ENCODE measurements at places on chromosomes 1 and 21.

DNA sequence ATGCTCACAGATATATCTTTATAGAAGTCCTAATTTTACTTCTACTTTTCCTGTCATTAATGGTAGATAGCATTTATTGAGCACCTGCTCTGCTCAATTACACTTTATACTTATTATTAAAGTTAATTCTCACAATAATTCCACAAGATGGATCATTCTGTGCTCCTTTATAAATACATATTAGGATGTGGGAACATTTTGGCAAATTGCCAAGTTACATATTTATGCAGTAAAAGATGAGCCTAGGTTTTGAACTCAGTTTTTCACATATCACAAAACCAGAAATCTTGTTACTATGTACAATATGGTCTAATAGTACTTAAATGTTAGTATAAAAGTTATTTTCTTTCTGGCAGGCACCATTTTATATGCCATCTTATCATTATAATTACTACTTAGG, 895.0 kb upstream of the B3GALT2 start:
- no peak for DNase-seq

DNA sequence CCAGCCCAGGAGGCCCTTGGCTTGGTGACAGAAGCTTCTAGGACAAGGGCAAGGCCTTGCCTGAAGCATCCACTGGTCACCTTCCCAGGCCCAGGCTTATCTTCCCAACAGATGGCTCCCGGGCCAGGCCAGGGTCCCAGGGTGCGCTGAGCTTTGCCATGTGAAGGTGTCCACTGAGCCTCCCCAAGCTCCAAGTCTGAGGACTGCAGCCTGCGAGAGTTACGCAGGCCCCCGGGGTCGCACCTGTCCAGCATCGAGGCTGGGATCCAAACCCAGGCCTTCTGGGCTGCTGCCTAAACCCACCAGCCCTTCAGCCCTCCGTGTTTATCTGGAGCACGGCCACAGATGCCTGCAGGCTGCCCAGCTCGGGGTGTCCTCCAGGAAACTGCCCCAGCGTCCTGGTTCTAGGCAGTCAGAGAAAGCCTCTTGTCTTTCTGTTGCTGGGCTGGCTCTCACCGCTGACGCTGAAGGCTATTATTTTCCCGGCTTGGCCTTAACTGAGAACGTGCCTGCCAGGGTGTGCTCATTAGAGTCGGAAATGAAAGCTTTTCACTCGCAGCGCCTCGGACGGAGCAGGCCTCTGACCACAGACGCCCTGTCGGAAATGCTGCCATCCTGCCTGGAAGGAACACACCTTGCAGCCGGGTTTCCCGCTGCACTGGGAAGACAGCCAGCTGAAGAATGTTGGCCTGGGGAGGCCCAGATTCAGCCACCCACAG, 71.4 kb downstream of the MEGF6 start:
- DNase-seq, result no peak

DNA sequence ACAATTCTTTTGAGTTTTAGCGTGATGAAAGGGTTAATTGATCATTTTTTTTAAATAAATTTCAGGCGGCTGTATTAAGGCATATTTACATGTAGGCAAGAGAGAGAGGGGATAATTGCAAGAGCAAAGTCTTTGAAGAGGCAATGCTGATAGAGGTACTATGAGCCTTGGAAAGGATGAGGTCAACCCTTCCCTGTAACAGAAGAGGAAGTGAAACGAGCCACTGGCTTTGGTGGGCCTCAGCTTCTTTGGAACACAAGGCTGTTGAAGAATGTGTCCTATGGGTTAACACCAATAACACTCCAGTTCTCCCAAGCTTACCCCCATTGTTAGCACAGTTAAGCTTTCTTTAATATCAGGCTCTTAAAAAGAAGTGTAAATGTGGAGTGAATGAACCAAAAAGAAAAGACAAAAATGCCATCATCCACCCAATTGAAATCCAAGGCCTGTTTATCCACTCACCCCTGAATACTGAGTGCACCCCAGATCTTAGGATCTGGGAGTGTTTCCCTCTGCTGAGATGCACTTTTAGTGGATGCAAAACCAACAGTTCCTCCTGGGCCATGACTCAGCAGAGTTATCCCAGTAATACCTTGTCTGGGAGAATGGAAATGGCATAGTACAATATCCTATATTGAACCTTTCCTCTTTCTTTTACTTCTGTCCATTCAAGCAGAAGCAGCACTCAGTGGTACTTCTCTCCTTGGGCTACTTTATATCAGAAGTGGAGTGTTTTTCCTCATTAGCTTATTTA, 216.4 kb downstream of the SLC44A5 start:
- no peak for DNase-seq

DNA sequence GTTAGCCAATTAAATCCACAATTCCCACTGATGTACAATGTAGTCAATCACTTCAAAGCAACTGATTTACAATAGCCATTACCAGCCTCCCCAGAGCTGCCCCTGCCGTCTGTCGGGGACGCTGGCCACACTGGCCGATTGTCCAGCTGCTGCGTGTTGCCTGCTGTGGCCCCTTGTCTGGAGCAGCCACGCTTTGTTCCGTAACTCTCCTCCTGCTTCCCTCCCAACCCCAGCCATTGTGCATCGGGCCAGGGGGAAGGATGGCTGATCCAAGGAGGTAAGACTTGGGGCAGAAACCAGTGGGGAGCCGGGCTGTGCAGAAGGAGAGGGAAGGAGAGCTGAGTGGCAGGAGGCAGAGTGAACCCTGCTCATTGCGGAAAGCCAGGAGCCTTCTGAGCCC, 83.6 kb upstream of the LYST start:
- DNase-seq, result no peak

DNA sequence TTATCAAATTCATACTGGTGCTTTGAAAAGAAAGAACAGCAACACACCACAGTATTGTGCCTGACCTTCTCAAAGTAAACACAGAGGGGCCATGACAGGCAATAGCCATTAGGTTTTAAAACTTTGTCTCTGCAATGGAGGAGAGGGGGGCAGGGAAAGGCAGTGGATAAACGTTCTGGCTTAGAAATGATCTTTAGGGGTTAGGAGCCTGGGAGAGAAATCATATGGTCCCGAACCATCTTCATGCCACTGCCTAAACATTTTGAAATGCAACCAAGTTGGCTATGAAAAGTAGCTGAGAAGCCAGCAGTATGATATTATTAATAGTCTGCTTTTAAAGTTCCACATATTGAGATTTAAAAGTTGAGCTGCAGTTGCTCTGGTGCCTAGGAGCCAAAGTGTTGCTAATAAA, 39.8 kb downstream of the PLPP3 start:
- no peak for DNase-seq

DNA sequence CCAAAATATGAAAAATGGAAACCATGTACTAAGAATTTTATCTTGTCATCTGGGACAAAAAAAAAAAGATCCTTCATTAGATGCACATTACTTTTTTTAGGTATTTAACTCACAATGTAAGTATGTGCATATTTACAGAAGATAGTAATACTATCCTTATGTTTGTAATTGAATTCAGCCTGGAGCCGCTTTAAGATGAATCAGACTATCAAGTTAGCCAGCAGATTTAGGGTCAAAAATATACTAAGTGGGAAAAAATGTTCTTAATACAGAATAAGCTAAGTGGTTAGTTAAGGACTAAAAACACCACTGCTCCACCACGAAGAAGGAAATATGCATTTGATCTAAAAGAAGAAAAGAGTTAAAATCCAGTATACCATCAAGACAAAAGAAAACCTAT, 49.1 kb downstream of the DSCAM start:
- DNase-seq, result no peak

GRCh38 chr1:1217621-1218523, 3.9 kb upstream of the TNFRSF4 start:
- no peak for DNase-seq

- no peak for DNase-seq
Observed at GRCh38 chr1:25432749-25433388, 2.2 kb downstream of the MACO1 start.

DNA sequence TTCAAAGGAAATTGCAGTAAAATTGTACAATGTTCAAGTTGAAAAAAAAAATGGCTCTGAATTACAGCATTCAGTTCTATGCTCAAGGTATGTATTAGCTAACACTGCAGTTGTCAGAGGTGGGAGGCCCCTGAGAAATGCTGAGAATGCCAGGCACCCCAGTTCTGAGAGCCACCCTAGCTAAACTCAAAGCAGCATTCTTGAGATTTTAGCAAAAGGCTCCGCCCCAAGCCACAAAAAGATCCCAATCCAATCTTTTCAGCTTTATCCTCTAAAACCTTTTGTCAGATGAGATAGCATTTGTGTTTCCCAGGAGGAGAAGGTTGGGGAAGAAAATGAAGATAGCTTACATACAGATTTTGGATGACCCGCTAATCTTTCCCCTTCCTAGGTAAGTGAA, 68.8 kb downstream of the SMYD2 start:
- DNase-seq, result no peak

DNA sequence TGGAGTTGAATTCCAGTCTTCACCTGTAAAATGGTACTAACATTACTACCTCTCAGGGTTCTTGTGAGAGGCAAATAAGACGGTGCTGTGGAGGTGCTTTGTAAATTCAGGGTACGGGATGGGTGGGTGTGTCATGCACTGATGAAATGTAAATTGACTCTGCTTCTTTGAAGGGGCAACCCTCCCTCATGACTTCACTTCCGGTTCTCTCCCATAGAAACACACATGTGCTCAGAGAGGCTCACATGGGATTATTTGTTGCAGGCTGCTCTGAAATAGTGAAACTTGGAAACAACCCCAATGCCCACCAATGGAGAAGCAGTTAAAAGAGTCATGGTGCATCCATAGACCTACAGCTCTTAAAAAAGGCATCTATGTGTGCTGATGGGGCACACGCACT, 44.9 kb upstream of the SCMH1 start:
- DNase-seq, result no peak
